ENCODE measurements at places on chromosomes 3 and 15. TPM values are rescaled to one million over a fixed set of nuclear protein-coding genes. Genes with fewer than 3 reads are reported as not detected.

Gene PLA2G4E
- not detected for total RNA-seq

Gene ADAMTS17
- total RNA-seq = 1.7 TPM

Gene PPP4R2
- total RNA-seq = 87.9 TPM

Gene RUBCN
- total RNA-seq = 21.0 TPM

Gene HESX1
- 1.1 TPM for total RNA-seq

Gene HMCES
- total RNA-seq = 36.2 TPM

Gene PRTG
- 0.71 TPM for total RNA-seq

Gene MESP2
- 0.31 TPM for total RNA-seq

Gene CD200
- total RNA-seq = 13.0 TPM

Gene PAK6
- 22.3 TPM for total RNA-seq

Gene XCR1
- total RNA-seq = not detected

Gene SLC2A2
- not detected for total RNA-seq

Gene FHIT
- total RNA-seq = 9.0 TPM

Gene ILDR1
- 0.21 TPM for total RNA-seq

Gene MFGE8
- 81.4 TPM for total RNA-seq

Gene SOX14
- total RNA-seq = not detected

Gene LRRC34
- not detected for total RNA-seq

Gene CDCP1
- total RNA-seq = 366 TPM

Gene INSYN1
- 0.33 TPM for total RNA-seq

Gene CHRD
- not detected for total RNA-seq

Gene AMT
- total RNA-seq = 1.2 TPM

Measured in mammary epithelial cell (primary cell).